ENCODE measurements at places on chromosomes 6 and 20.

GRCh38 chr6:33189625-33190448 lies 2.4 kb downstream of the COL11A2 start:
- DNase-seq = no peak

DNA sequence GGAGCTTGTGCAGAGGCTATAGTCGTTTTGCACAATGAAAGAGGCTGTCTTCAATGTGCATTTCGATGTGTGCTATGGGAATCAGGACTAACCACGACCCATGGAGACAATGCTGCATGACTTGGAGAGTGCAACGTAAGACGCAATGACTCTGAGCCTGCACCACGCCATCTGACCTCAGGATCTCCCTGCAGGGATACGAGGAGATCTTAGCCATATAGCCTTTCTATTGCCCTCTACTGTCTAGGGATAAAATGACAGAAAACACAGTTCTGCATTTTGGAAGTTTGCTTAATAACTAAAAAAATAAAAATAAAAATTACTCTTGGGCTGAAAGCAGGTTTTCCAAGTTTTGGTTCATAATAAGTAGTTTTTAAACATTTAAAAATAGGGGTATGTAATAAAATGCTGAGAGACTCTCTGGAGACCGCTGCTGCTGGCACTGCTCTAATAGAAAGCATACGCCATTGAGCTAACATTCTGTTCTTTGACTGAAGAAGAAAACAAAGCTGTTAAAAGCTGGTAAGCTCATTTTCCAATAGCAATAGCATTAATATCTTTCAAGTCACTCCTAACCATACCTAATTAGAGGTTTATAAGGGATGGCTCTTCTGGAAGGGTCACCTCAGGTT lies 87.2 kb downstream of the PDE7B start:
- DNase-seq = peak; percentile 35

DNA sequence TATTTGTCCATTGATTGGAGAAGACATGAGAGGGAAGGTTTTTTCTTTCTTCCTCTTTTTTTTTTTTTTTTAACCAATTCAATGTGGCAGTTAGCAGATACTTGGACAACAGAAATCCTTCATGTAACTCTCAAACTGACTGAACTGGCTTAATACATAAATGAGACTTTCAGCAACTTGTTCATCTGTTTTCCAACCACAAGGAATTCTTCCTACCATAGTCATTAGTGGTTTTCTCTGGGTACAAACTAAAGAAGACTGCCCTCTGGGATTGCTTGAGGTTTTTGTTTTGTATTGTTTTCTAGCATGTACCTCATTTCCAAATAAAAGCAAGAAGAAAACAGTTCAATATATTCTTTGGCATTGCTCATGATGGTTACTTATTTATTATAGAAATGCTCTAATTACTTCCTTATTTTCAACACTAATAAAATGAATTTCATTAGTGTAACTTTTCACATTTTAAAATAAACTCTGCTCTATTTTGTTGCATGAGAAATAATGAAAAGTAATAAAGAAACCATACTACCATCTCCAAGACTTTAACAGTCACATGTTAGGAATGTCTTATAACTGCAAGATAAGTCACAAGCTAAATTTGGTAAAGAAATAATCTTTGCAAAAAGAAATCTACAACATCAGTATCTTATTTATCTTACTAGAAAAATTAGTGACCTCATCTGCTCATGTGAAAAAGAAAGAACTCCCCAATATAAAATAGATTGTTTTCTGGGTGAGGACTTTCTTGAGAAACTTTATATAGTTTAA lies 52.0 kb downstream of the ME1 start:
- no peak for DNase-seq

DNA sequence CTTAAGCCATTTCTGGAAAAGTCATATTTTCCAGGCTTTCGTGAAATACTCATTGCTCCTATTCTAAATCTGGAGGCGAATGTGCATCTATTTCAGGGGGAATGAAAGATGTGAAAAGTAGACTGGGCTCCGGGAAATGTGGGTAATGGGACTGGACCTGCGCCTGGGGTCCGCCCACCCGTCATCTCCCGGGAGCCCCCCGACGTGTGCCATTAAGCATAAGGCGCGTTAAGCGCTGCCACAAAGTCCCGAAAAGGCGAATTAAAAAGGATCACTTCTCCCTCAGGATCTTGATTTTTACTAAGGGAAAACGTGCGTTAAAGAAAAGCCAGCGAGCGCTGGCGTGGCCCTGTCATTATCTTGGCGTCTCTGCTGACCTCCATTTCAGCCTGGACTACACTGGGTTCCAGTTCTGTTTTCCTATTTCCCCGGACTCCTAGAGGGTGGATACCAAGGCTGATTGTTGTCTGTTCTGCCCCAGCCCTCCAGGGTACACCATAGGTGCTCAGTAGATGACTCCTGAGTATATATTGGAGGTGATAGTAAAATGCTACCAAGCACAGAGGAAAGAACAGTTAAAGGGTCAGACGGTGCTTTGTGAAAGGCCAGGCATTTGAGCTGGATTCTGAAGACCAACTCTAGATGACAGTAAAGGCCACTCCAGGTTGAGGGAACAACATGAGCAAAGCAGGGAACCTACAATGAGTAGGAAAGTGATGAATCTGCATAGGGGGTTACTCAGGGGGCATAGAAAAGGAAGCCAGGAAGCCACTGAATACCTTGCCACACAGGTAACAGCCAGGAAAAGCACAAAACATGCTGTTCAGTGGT lies 89.2 kb upstream of the ARID1B start:
- no peak for DNase-seq
